Keratinocyte (primary cell): ENCODE measurements at places on chromosomes 2 and 18.
A peak's percentile ranks its signal among the peaks of the same experiment; 100 is the strongest.

DNA sequence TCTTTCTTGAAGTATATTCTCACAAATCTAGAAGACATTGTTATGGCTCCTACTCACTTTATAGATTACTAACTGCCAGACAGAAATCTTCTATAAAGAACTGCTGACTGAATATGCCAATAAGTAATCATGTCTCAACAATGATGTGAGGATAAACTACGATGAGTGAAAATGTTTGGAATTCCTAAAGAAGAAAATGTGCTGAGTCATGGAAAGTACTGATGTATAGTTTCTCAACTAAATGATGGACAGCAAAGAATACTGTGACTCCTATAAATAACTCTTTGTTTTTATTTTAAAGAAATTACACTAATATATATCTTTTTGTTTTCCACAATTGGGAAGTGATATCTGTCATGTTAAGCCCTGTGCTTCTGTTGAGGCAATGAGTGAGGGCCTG, 232.9 kb downstream of the LNPK start:
- peak; percentile 13 for DNase-seq

DNA sequence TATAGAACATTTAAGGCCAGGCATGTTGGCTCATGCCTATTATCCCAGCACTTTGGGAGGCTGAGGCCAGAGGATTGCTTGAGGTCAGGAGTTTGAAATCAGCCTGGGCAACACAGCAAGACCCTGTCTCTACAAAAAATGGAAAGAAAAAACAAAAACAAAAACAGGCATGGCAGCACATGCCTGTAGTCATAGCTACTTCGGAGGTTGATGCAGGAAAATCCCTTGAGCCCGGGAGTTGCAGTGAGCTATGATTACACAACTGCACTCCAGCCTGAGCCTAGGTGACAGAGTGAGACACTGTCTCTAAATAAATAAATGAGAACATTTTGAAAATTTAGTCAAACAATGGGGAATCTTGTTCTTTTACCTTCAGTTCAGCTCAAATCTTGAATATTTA, 12.1 kb upstream of the YES1 start:
- no peak for DNase-seq

DNA sequence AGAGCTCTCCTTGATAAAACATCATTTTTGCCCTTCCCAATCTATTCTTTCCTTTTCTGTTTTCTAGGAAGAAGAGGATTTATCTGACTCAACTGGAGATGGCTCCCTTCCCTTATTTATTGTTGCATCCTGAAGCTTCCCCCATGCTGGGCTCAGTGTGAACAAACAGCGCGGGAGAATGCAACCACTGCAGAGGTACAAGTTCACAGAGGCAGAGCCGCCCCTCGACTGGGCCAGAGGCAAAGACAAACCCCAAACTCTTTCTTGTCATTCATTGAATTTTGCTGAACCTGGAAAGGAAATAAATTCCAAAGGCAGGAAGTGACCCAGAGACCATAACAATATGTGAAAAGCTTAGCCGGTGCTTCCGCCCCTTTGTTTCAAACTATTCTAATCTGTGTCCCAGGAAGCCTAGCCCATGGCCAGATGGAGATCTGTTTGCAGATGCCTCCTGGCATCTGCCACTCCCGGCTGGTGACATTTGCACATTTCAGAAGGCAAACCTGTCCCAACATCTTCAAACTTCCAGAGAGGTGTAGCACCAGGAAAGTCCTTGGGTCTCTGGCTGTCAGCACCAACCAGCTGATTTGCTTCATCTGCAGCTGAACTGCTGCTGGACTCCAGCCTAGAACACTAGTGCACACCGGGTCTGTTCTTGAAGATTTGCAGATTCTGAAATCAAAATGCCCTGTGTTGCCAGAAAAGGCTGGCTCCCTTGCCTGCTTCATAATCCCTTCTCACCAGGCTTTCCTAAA, 79.4 kb upstream of the MAP4K3 start:
- DNase-seq: no peak

GRCh38 chr2:169540146-169540545, 30.6 kb downstream of the KLHL41 start:
- no peak for DNase-seq

DNA sequence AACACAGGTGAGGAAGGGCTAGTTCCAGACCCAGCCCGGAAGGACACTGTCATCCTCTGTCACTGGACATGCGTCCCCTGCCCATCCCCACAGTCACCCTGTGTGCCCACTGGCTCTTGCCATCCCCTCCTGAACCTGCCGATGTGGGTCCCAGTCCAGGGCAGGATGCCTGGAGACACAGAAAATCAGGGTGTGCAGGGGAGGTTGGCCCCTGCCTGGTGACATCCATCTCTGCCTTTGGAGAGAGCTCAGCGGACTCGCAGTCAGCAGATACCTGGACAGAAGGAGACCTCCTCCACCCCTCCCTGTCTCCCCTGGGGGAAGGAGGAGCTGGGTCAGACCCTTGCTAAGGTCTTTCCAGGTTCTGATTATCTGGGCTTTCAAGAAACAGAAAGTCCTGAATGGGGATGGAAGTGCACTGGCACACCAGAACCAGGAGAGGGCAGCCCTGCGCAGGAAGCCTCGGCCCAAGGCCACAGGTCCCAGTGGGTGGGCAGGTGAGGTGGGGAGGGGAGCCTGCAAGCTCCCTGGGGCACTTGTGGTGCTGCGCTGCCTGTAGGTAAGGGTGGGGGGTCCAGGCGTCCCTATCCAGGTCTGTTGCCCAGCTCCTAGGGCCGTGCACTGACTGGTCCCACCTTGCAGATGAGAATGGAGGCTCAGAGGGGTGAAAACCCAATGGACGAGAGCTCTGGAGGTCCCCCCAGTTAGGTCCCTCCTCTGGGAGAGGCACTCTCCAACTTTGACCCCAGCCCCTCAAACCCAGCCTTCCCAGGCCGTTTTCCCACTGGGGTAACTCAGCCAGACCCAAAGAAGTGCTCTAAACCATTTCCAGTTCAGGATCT, 9.7 kb upstream of the OTOS start:
- no peak for DNase-seq

- DNase-seq: no peak
These were observed 297.9 kb downstream of the NDUFA10 start for GRCh38 chr2:239727182-239727775.

DNA sequence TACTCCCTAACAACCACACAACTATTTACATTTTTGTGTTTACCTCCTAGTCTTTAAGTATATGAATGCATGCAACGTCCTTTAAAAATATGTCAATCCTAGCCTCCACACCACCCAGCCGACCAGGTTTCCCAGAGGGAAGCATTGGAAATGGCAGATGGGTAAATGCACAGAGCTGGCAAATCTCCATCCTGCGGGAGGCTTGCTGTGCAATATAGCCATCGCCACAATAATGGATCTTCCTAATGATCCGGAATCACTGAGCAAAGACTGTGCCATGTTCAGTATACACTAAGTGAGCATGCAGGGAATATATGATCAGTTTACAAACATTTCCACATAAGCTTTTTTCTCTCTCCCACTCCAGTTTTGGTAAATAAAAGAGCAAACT, 131.8 kb downstream of the NEDD4L start:
- no peak for DNase-seq

- no peak for DNase-seq
These were observed 277.7 kb upstream of the ERBB4 start for GRCh38 chr2:212816267-212816666.

- DNase-seq: no peak
These were observed 52.6 kb upstream of the TMEM163 start for GRCh38 chr2:134771313-134771801.

DNA sequence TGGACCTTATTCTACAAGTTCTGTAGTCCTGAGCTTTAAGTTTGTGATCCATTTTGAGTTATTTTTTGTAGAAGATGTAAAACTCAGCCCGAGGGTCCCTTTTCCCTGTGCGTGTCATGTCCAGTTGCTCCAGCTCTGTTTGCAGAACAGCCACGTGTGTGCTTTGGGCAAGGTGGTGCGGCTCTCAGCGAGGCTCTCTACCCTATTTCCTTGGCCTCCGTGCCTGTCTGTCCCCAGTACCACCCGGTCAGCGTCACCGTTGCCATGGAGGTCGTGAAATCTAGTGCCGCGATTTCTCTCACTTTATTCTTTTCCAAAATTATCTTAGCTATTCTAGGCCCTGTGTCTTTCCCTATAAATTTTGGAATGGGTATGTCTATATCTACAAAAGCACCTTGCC, 141.0 kb upstream of the CTDP1 start:
- no peak for DNase-seq

- no peak for DNase-seq
These were observed 324.0 kb downstream of the IRS1 start for GRCh38 chr2:226475650-226476049.

DNA sequence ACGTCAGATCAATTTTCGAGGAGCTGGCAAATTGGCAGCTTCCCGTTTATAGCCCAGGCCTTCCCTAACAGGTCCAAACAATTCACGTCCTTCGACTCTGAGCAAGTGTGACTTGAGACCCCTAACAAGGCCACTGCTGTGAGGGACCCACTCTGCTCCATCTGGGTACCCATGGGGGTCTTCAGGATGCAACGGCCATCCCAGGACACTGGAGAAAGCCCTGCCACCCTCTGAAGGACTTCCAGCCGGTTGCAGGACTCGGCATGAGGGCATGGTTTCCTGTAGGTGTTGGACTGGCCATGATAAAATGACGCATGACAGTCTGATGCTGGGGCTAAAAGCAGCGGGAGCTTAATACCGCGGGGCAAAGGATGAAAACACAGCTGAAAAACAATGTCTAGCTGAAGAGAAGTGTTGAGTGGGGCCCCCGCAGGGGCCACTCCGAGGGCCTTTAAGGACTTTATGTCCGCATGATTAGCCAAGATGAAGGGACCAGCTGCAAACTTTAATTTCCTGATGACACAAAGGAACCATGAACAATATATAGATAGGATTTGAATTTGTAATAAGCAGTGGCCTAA, 113.3 kb upstream of the ZNF521 start:
- DNase-seq: no peak

DNA sequence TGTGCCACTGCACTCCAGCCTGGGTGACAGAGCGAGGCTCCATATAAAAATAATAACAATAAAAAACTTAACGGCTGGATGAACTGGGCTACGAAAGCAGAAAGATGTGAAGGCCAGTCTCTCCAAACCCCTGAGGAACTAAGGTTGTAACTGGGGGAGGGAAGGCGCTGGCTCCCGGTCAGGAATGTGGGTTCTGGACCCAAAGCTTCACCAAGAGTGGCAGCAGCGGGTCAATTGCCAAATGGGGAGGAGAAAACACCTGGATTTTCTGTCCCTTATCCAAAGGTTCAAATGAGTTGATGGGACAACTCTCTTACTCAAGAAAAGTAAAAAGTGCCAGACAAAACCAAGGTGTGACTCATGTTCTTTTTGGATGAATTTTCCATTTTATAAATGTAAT, 60.1 kb upstream of the TFCP2L1 start:
- no peak for DNase-seq

GRCh38 chr2:85134255-85134895, 1.2 kb downstream of the TCF7L1 start:
- DNase-seq: no peak

DNA sequence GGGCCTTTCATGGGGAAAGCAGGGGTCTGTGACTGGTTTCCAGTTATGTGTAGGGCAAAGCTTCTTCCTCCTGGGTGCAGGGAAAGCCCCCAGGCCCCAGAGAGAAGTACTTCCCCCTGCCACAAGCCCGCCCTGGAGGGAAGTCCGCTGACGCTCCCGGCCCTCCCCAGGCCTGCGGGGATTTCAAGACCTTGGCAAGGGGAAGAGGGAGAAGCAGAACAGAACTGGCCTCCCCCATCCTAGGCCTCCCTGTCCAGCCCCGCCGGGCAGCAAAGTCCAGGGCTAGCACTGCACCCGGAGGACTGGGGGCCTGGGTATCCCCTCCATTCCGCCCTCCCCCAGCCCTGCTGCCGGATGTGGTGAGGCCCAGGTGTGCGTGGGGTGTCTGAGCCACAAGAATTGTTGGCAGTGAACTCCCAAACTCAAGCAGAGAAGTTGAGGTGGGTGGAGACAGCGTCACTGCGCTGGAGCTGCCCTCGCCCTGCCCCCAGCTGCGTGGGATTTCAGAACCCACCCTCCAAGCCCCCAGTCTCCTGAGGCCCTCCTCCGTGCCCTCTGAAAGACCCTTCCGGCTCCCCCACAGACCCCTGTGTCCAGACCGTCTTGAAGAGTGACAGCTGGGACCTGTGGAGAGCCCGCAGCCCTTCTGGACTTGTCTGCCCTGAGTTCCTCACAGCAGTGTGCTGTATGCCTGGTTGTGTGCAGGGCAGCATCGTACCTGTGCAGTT, 1.1 kb upstream of the DUSP2 start:
- no peak for DNase-seq

GRCh38 chr2:7411691-7412090, 494.5 kb downstream of the RNF144A start:
- DNase-seq: no peak

GRCh38 chr2:127650041-127650784, 4.3 kb downstream of the GPR17 start:
- DNase-seq: no peak
